IMR-90 (cell line): ENCODE measurements at places on chromosomes 5 and 9. TPM values are rescaled to one million over a fixed set of nuclear protein-coding genes. Genes with fewer than 3 reads are reported as not detected.

Gene CDX1
- total RNA-seq, result 0.18 TPM in 1 of 2 replicates, not detected in the other

Gene IL3
- not detected in 2 replicates for total RNA-seq

GRCh38 chr9:101787891-101788290, 49.4 kb upstream of the GRIN3A start:
- no peak for DNase-seq

Gene ECM2
- total RNA-seq, result under 0.01 and 0.36 TPM in 2 replicates

- DNase-seq, result no peak
Measured at GRCh38 chr5:88108490-88109279, 160.0 kb downstream of the TMEM161B start.

DNA sequence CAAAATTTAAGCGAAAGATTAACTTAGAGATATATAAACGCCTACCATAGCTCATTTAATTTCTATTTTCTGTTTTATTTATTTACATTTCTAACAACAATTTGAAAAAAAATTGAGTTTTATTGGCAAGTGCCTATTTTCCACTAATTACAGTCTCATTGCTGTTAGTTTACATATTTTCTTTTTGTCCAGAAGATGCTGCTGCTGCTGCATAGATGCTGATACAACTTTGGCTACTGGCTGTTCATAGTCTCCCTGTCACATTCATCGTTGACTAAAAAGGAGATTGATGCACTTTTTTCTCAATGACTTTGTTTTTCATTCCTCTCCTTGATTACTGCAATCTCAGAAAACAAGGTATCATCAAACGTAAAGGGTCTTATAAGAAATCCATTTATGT, 235.4 kb downstream of the CDH9 start:
- DNase-seq, result no peak

GRCh38 chr5:40681363-40682153, 1.8 kb downstream of the PTGER4 start:
- no peak for DNase-seq

DNA sequence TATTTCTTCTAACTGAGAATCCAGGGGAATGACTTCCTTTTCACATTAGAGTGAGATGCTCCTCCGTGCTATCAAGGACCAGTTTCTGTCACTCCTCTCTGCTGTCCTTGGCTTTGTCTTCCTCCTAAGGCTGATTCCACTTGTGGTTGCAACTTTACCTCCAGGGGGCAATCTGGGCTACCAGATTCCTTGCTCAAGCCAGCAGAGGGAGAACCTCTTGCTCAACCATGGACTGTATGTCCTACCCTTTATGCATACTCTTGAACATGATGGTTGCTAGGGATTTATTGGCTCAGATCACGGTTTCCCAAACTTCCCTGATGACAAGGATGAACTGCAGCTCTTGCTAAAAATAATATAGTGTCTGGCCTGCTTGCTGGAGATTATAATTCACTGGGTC, 24.0 kb downstream of the NNT start:
- peak; percentile 64 for DNase-seq

GRCh38 chr9:89476546-89476945, 21.4 kb downstream of the SEMA4D start:
- no peak for DNase-seq

GRCh38 chr9:98117984-98118639, 910 bp downstream of the TRIM14 start:
- DNase-seq, result peak; percentile 28

DNA sequence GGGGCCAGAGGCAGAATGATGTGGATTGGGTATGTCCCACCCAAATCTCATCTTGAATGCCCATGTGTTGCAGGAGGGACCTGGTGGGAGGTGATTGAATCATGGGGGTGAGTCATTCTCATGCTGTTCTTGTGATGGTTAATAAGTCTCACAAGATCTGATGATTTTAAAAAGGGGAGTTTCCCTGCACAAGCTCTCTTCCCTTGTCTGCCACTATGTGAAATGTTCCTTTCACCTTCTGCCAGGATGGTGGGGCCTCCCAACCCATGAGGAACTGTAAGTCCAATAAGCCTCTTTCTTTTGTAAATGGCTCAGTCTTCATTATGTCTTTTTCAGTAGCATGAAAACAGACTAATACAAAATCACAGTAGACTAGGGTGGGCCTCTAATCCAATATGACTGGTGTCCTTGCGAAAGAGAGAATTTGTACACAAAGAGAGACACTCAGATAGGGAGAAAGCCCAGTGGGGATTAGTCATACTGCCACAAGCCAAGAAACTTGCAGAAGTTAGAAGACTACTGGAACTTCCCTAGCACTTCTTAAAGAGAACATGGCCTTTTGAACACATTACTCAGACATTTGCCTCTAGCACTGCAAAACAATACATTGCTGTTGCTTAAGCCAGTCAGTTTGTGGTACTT, 68.4 kb downstream of the ANXA1 start:
- peak; percentile 9 for DNase-seq

DNA sequence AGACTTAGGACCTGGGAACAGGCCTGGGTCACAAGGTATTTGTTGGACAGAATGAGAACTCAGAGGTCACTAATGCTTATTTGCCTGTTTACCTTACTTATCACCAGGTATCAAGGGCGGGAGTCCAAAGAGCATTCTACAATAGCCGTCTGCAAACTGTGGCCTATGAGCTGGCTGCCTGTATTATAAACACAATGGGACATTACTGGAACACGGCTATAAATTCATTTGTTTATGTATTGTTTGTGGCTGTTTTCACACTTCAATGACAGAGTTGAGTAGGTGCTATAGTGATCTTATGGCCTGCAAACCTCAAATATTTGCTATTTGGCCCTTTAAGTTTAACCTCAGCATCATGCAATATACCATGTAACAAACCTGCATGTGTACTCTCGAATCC, 76.6 kb upstream of the ASTN2 start:
- no peak for DNase-seq

Gene KCNT1
- total RNA-seq, result not detected in 2 replicates

Gene COL27A1
- total RNA-seq, result 2.2 and 3.2 TPM in 2 replicates

Gene SLC36A1
- 5.3 and 5.7 TPM in 2 replicates for total RNA-seq

Gene MATR3
- 207 and 367 TPM in 2 replicates for total RNA-seq

DNA sequence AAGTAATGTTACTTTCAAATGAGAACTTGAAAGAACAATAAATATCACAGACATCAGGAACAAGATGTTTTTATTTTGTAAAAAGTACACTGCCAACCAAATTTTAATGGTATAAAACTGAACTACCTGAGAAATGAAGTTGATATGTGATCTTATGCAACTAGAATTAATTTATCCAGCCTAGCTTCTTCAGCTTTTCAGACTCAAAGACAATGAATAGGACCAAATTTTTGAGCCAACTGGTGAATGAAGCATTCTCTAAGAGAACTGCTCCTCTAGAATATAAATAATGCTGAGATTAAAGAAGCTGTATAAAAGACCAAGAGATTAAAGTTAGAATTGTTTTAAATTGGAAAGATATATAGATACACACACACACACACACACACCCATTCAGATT, 9.9 kb downstream of the CDC14B start:
- no peak for DNase-seq
